ENCODE measurements at places on chromosomes 7 and 10.

DNA sequence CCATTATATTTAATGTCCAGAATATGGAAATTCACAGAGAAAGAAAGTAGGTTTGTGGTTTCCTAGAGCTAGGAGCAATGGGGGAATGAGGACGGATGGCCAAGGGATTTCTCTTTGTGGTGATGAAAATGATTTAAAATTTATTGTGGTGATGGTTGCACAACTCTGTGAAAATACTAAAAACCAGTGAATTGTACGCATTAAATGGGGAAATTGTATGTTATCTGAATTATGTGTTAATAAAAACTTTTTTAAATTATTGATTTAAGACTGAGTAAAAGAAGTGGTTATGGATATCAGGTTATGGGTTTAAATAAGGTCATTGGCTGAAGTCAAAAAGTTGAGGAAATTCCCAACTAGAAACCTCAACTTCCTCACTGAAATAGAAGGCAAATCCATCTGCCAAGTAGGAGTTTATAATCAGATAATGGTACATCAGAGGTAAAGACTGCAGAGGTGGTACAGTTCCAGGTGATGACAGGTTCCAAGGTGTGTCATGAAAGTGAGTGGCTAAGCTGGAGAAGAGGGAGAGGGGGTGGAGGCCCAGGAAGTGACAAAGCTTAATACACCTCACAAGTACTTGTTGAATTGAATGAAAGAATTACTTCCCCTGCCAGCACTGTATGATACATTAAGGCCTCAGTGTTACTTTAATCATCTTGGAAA is 68.9 kb upstream of the CCDC71L start:
- DNase-seq = no peak

GRCh38 chr7:49172639-49173038 is 248.3 kb downstream of the CDC14C start:
- DNase-seq = no peak

DNA sequence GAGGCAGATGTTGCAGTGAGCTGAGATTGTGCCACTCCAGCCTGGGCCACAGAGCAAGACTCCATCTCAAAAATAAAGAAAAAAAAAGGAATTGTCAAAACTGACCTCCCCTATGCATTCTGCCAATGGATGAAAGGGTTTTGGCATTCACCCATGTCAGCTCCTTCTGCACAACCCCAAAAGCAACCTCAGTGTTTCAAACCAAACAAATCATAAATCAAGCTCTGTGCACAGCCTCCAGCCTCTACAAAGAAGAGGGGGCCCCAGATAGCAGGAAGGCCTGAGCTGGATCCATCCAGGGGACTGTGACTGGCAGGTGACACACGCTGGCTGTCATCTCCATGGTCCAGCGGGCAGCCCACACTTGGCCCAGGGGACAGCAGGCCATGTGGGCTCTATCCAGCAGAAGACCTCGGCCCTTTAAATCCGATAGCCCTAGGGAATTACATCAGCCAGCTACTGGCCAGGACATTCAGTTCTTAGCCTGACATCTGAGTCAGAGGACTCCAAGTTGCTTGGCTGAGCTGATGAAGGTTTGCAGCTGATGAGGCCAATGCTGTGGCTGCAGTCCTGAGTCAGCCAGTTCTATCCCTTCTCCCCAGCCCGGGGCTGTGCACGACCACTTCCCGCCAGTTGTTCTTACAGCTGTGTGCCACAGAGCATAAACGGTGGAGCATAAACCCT is 52.0 kb upstream of the FIGNL1 start:
- no peak for DNase-seq

DNA sequence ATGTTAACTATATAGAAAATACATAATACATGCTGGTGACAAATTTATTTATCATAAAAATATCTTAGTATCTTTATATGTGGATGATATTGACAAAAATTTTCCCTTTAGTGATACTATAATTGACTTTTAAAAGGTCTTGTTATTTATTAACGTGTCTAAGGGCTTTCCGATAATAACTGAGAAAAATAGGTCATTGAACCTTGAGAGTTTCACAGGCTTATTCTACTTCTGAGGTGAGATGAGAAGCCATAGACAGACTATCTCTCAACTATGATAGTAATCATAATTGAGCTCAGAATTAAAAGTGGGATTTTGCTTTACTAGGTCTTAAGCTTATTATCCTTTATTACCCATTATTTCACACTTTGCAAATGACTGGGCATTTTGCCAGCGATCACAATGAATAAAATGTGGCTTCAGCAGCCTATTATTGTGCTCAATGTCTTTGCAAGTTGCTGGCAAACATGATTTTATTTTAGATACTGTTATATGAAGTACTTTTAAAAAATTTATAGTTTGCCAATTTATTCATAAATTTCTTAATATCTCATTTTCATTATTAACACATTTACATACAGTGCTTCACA is 574.5 kb downstream of the ZWINT start:
- no peak for DNase-seq

GRCh38 chr7:118305671-118306070 is 81.2 kb downstream of the ANKRD7 start:
- no peak for DNase-seq

All from progenitor cell of endocrine pancreas (in vitro differentiated cells).